ENCODE measurements at places on chromosomes 4 and X.

DNA sequence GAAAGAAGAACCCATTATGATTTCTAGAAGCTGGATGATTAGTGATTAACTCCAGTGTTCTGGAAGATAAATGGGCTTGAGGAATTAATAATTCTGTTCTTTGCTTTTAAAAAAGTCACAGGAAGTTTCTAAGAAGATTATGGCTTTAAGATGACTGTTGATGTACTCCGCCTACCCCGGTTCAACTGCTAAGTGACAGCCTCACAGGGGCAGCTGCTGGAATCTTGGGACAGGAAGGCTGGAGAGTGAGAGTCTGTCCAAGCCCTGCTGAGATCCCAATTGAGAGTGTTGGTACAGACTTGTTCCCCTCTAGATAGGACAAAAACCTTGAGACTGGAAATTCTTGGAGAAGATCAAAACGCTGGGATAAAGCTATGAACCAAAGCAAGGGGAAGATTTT is 37.3 kb downstream of the NPY1R start:
- no peak for DNase-seq

GRCh38 chrX:36961590-36961989 is 46.6 kb upstream of the FAM47C start:
- no peak for DNase-seq

DNA sequence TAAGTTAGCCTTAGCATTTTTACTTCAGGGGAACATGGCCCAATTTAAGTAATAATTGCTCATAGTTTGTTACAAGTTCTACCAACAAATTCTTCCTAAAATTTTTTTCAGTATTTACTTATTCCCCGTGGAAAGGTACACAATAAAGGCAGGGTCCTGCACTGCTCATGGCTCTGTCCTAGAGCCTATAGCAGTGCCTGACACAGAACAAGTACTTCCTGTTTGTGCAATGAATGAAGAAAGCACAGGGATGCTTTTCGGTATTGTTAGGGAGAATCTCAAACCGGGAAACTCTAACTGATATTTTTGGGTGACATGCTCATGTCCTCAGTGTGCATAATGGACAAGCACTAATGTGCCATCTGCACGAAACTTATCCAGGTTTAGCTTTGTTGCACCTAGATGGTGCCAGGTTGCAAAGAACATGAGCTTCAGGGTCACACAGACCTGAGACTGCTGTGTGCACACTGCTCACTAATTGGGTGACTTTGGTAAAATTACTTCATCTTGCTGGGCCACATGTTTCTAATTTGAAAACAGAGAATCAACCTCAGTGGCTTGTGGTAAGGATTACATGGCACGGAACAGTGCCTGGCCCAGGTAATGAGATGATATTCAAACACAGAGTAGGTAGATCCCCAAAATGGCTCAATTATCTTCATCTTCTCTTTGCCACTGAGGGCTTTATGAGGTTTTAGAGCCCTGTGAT is 175.8 kb upstream of the NPY2R start:
- no peak for DNase-seq

- no peak for DNase-seq
Observed at GRCh38 chr4:118788911-118789310, 47.0 kb downstream of the SEC24D start.

DNA sequence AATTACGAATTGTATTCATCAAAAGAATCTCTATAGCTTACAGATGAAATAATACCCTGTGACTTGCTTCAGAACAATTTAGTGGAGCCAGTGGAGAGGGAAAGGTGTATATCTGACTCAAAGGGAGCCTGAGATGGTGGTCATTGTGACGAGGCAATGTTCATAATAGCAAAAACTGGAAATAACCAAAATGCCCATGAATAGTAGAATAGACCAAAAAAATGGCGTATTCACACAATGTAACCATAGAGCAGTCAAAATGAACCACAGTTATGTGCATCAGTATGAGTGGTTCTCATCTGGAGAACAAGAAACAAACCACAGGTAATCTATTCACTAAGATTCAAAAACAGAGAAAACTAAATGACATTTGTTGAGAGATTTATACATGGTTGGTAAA is 125.3 kb upstream of the CLNK start:
- DNase-seq: no peak

DNA sequence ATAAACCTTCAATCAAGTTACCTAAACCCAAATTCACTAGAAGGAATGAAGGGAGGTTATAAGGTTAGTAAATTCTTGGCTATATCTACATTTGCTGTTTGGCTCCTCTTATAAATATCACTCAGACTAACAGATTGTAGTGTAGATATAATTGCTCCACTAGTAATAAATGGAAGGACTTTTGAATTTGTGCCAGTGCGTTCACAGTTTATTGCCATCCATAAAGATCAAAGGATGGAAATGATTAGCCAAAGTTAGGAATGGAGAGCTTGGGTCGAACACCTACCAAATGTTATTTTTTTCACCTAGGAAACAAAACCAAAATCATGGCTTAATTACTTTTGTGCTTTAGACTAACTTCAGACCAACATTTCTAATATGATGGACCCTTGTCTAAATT is 9.2 kb downstream of the DTHD1 start:
- no peak for DNase-seq

DNA sequence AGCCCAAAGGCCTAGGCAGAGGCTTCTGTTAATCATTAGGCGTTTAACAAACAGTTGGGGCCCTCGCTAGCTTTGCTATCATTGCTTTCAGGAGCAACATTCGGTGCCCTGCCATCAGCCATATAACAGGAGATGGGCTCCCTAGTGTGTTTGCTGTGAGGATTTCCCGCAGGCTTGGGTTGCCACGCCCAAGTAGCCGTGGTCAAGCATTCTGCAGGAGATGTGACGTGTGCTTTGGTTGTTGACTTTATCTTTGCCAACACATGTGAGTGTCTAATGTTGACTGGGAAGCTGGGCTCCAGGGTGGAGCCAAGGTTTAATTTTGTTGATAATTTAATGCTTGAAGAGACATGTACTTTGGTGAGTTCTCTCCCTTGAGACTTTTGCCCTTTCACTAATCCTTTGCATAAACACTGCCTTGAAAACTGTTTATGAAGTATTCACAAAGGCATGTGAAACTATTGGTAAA is 184.6 kb upstream of the KIT start:
- DNase-seq: no peak

GRCh38 chr4:140799686-140800225 is 43.6 kb upstream of the TBC1D9 start:
- no peak for DNase-seq

GRCh38 chrX:53714580-53715345 is 28.2 kb upstream of the HUWE1 start:
- peak; percentile 45 for DNase-seq

DNA sequence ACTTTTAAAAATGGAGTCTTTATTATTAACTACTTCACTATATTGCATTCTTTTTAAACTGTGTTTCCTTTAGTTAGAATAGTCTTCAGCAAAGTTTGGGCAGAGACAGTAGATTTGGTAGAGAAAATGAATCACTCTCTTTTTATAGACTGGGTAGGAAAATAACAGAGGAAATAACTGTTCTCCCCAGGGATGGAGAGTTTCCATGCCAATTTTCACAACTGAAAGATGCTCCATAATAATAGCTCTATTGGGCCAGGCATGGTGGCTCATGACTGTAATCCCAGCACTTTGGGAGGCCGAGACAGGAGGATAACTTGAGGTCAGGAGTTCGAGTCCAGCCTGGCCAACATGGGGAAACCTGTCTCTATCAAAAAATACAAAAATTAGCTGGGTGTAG is 13.1 kb downstream of the HSD17B13 start:
- DNase-seq: no peak

DNA sequence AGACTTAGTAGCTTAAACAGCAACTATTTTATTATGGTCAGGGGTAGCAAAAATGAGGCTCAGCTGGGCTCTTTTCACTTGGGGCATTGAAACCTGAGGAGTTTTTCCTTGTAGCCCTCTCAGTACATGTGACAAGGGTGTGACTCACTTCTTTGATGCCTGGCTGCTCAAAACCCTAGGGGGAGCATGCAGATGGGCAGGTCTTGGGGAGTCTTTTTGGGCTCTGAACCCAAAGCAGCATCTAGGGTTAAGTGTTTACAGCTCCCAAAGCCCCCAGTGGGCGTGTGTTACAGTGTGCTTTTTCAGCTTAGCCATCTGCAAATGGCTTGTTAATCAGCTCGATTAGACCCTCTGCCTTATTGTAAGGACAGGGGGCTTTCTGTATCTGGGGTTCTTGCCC is 1752.7 kb downstream of the PCDH7 start:
- no peak for DNase-seq

GRCh38 chr4:122156819-122157218 is 4.7 kb downstream of the BLTP1 start:
- peak; percentile 20 for DNase-seq

DNA sequence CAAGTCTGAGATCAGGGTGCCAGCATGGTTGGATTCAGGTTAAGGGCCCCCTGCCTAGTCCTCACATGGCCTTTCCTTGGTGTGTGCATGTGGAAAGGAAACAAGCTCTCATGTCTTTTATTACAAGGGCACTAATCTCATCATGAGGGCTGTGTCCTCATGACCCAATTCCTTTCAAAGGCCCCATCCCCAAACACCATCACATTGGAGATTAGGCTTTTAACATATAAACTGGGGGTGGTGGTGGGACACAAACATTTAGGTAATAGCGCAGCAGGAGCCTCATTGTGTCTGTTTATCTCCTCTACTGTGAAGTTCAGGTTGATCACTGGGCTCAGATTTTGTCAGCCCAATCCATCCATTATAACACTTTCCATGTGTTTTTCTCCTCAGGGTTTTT is 41.0 kb downstream of the BEX3 start:
- DNase-seq: no peak

DNA sequence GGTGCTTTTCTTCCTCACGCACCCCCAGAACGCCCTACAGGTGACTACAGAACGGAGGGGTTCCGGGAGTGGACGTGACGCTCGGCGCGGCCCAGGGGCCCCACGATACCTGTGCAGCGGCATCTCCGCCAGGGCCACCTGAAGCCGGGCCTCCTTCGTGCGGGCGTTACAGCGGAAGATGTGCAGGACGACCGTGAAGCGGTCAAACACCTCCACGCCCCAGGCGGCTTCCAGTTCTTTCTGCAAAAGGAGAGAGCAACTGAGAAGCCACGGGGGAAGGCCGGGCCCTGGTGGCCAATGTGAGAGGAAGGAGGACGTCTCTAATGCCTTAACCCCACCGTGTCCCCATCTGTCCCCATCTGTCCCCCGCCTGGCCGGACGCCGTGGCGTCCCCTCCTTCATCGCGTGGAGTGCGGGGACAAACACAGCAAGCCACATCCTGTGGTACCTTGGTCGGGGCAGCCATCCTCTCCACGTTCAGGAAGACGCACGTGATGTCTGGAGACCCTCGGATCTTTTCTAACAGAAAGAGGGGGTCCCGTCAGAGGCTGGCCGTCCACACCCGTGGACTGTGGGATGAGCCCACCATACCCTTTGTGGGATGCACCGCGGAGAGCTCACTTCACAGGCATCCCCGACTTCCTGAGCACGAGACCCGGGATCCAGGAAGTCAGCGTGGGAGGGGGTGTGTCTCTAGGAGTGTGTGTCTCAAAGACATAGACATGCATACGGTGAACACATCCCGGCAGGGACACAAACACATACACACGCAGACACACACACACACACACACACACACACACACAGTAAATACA is 3.6 kb downstream of the GTPBP6 start:
- no peak for DNase-seq

GRCh38 chr4:76611616-76612207 is 176.7 kb downstream of the SHROOM3 start:
- no peak for DNase-seq

DNA sequence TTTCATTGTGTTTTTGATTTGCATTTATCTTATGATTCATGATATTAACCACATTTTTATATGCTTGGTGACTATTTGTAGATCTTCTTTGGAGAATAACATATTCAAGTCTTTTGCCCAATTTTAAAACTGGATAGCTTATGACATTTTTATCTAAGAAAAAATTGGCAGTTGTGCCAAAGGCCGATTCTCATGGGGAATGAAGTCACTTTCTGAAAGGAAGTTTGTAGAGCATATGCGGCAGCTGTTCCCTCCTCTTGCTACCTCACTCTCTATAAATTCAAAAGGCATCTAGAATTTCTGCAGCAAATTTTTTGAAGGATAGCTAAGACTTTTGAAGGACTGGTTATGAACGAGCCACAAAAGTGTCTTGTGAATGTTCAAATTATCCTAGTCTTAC is 2353.5 kb downstream of the ARAP2 start:
- no peak for DNase-seq

GRCh38 chr4:187711586-187711985 is 284.0 kb upstream of the ZFP42 start:
- no peak for DNase-seq

- no peak for DNase-seq
Observed at GRCh38 chrX:22430701-22431100, 158.0 kb downstream of the CBLL2 start.

- DNase-seq: no peak
Observed at GRCh38 chr4:54852602-54853001, 194.8 kb downstream of the KIT start.

- DNase-seq: no peak
Observed at GRCh38 chrX:119758731-119759247, 401 bp downstream of the SOWAHD start.

DNA sequence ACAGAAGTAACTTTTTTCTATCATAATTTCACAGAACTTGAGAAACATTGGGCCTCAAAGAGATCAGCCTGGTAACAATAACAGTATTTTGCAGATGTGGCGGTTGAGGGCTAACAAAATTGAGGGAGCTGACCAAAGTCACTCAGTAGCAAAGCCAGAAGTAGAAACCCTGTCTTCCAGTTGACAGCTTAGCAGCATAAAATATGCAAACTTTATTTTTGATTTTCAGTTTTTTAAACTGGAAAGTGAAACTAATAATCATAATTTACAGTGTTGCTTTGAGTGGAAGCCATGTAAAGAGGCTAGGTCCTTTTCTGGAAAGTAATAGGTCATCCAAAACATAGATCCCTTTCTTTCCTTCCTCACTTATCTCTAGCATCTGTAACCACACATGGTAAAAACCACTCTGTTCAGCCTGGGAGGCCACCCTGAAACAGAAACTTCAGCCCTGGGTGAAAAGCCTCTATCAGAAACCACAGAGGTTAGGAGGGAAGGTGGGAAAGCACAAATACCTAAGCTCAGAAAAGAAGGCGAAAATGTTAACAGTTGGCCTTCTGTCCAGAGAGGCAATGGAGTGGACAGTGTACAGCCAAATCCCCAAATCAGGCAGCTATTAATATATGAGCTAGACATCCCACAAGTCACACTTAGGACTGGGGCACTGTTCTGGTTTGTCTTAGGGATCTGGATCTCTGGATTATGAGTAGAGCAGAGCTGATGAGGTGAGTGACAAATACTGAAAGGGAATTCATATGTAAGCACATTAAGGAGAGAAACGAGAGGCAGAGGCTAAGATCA is 61.1 kb upstream of the ARSJ start:
- DNase-seq: no peak

DNA sequence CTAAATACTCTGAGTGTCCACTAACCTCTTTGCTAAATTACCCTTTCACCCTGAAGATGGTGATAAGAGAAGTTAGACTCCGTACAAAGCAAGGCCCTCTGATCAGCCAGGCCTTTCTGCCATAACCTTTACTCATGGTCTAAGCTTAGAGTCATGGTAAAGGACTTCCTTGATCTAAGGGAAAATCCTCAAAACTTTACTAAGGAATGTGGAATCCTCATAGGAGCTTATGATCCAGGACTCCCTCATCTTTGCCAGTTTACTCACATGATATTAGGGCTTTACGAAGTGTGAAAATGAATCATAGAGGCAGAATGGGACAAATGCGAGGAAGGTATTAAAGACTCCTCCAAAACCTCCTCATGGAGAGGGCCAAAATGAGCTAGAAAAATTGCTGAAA is 7.9 kb upstream of the FAM13A start:
- no peak for DNase-seq
